ENCODE measurements at places on chromosomes 16 and 17.

DNA sequence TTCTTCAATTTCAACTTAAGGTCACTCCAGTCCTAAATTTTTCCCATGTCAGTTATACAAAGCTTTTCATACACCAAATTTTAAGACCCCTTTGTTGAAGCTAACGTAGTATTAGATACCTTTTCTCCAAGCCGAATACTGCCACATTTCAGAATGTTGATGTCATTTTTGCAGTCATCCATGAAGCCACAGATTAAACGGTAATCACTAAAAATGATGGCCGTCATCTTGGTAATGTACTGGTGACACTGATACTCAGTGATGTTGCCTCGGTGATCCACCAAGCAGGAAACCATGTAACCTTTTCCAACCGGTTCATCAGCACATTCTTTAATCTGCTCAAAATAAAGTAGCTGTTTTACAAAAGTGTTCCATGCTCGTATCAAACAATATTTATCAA is 82.1 kb upstream of the CLEC18B start:
- no peak for DNase-seq

- peak; percentile 20 for DNase-seq
Measured at GRCh38 chr17:39667945-39668924, at the start of gene PNMT. Gene PNMT (plus strand): TSS chr17:39668453. CDS start chr17:39668476, 23 bp downstream.

GRCh38 chr17:32699247-32699646 is 177.7 kb downstream of the MYO1D start:
- no peak for DNase-seq

DNA sequence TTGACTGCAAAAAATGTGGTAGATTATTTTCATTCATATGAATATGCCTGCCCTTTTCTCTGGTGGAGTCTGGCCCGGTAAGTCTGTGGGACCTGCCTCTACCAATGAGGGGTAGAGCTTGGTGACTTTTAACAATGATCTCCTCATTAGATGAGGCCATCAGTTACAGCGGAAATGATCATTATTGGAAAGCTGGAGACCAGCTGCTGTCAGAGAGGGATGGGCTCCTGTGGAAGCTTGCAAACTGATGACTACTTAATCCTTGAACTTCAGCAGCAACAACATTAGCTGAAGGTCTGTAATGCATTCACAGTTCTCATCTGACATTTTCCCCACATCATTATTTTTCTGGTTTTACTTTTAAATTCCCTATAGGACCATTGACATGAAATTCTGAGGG is 194.1 kb downstream of the CDH13 start:
- no peak for DNase-seq

- no peak for DNase-seq
Measured at GRCh38 chr17:50934161-50934560, 68.0 kb upstream of the TOB1 start.

- DNase-seq, result no peak
Measured at GRCh38 chr17:60161598-60162330, 12.0 kb downstream of the CA4 start.
